ENCODE measurements at places on chromosomes 4 and X.

GRCh38 chr4:15890246-15890829, 48.2 kb downstream of the FGFBP1 start:
- DNase-seq, result no peak

DNA sequence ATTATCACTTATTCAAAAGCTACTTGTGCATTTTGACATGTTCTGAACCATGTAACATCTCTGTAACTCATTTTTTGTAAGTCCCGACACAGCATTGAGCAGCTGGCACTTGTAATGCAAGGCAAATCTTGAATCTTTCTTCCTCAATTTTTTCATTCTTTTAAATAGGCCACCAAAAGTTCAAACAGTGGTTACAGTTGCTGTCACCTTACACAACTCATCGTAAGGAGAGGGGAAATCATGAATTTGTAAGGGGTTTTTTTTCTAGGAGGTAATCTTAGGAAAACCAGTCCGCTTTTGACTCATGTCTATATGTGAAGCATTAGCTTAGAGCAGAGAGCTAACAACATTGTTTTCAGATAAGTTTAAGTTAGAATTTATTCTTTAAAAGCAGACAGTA, 124.5 kb downstream of the PDLIM5 start:
- no peak for DNase-seq

GRCh38 chrX:9114245-9114644, 80.3 kb upstream of the FAM9B start:
- no peak for DNase-seq

DNA sequence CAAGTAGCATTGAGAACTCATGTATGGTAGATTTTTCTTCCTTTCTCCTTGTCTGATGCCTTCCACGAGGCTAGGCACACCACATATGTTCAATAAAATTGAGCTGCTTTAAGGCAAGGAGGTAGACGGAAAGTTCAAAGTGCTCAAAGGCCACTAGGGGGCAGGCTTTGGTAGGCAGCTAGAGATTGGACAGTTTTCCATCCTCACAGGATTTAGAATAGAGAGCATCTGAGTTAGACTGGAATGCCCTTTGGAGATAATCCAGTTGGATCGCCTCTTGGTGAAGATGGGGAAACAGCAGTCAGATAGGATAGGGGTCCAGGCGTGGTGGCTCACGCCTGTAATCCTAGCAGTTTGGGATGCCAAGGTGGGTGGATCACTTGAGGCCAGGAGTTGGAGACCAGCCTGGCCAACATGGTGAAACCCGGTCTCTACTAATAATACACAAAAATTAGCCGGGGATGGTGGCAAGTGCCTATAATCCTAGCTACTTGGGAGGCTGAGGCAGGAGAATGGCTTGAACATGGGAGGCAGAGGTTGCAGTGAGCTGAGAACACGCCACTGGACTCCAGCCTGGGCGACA, 30.4 kb downstream of the ELF4 start:
- no peak for DNase-seq

DNA sequence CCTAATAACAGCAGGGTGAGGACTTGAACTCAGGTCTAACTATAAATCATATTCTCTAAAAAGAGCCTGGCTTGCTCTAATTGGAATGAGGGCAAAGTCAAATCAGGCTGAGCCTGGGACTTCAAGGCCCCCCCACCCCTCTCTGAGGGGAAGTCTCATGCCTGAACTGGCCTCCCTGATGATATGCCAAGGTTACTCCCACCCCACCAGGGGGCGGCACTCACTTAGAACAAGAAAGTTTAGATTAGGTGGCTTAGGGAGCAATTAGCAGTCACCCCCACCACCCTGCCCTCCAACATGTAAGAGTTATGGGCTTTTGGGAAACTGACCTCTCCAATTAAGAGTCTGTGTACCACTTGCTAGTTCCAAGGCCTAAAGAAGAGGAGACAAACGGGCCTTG, 2.7 kb downstream of the FOXO4 start:
- DNase-seq, result no peak

DNA sequence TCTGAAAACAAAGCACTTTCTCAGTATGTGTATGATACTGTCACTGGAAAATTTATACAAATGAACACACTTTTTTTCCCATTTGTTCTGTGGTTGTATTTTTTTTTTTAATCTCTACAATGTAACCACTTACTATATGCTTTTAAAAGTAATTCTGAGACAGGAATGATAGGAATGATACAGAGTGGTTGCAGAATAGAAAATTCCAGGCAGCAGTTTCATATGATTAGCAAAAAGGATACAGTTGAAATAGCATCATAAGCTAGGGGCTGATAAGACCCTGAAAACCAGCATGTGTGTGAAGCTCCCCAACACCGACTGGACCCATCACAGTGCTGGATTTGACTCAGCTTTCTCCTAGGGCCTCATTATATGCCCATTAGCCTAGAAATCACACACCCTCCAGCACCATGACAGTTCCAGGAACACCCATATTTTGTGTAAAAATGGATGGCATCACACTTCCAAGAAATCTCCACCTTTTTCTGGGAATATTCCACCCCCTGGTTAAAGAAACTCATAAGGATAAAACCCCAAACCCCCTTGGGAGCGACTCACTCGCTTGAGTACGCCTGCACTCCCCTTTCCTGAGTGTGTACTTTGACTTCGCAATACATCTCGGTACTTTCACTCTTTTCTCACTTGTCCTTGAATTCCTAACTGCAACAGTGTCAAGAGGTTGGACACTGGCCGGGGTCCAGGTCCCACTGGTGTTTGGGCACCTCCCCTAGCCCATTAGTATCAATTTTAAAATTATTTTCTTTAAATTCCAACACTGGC, 77.4 kb upstream of the AGA start:
- DNase-seq, result no peak

GRCh38 chr4:25727711-25728493, 72.3 kb downstream of the SLC34A2 start:
- no peak for DNase-seq

GRCh38 chr4:121189326-121190215, 25.4 kb upstream of the TNIP3 start:
- DNase-seq, result no peak

DNA sequence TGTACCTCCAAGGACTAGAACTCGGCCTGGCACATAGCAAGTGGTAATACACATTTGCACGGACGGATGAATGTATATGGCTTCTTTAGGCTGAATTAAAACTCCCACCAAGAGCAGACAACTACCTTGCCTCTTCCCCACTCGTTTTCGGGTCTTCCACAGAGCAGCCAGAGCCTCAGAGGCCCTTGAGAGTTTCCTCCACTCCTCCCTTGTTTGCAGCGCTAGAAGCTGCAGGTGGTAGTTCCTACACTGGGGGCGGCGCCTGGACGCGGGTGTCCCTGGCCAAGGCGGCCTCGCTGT, 10.2 kb upstream of the INTU start:
- DNase-seq, result no peak

DNA sequence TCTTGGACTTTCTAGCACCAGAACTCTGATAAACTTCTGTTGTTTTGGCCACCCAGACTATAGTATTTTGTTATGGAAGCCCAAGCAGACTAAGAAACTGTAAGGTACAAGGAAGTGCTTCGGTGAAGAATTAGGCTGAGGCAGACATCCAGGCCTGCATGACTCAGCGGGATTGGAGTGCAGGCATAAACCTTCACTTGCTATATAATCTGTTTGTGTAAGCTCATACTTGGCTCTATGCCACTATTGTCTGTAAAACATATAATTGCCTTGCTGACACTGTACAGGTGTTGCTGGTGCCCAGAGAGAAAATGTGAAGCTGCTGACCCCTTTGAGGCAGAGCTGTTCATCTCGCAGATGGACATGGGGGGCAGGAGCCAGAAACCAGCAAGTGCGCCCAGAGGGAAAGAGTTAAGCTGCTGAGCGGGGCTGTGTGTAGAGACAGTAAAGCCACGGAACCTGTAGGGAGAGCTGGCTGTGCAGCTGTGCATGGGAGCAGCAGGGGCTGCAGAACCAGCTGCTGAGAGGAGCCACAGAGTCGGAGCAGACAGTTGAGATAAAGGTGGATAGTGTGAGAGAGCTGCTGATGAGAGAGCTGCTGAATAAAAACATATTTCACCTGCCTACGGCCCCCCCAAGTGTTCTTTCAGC, 96.2 kb downstream of the RBM46 start:
- DNase-seq, result no peak

- DNase-seq, result no peak
Measured at GRCh38 chr4:8586246-8586645, 6.1 kb downstream of the GPR78 start.

GRCh38 chrX:111568354-111568753, 56.9 kb downstream of the SERTM2 start:
- no peak for DNase-seq

DNA sequence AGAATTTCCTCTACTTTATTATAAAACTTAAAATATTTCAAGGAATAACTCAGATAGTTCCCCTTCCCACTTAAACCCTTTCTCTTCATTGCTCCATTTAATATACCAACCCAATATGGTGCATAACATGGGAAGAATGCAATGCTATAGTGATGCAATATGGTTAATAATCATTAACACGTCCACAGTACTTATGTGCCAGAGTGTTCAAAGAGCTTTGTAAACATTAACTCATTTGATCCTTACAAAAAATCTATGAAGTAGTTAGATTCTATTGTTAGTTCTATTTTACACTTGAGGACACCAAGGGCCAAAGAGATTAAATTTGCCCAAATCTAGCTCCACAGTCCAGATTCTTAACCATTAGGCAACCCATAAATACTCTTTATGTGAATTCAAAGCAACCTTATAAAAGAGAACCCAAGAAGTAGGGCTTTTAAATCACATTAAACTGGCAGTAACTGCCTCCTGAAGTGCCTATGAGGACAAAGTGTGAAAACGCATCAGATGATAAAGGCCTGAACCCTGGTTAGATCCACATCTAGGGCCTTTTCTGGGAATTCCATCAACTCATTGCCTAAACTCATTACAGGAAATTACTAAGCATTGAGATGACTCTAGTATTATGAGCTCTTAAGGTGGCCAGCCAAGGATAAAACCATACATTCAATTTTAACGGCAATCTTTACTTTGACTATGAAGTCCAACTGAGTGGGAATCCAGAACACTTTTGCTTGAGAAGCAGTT, 94.3 kb downstream of the AREG start:
- no peak for DNase-seq

- DNase-seq, result no peak
Measured at GRCh38 chr4:103032574-103032973, 13.1 kb upstream of the SLC9B1 start.

GRCh38 chr4:8301851-8302730, 32.5 kb downstream of the HTRA3 start:
- DNase-seq, result no peak

GRCh38 chrX:12379671-12380070, 241.4 kb downstream of the FRMPD4 start:
- no peak for DNase-seq

DNA sequence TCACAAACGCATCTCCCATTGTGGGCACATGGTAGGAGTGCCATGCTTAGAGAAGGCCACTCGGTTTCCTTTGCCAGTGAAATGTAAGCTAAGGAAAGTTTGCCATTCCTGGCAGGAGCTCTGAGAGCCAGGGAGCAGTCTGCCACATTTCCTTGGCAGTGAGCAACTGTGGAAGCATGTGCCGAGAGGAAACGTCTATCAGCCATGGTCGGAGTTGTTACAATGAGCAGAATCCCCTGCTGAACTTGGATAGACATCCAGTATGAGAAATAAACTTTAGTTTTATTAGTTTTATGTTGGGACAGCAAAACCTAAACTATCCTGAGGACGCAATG, 51.1 kb downstream of the ENOPH1 start:
- DNase-seq, result no peak

DNA sequence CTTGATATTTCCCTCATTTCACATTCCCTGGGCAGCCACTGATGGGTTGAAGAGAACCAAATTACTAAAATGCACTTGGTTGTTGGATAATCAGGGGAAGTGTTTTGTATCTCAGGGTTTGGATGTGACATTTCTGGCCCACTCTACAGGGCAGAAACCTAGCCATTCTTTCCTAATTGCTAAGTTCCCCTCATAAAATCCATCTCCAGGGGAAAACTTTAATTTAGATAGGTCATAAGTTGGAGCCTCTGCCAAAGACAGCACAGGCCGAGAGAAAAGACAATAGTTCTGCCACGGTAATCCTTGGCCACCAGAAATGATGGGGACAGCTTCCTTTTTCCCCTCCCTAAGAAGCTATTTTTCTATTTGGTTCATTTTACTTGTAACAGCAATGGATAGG, 192.7 kb upstream of the C1QTNF7 start:
- no peak for DNase-seq

DNA sequence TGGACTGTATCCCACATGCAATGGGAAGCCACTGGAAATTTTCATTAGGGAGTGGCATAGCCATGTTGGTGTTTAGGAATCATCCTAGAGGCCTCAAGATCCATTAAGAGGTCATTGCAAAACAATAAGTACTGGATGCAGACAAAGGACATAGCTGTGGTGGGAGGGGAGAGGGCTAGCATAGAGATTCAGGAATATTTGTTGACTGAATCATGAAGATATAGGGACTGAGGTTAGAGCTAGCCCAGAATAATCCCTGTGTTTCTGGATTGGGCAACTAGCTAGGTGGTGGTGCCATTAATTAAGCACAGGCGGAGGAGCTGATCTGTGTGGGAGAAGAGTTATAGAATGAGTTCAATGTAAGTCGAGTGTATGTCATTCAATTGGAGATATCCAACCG, 135.0 kb downstream of the RAB28 start:
- DNase-seq, result no peak

GRCh38 chr4:112978691-112979472, 70.6 kb upstream of the ANK2 start:
- DNase-seq, result no peak

DNA sequence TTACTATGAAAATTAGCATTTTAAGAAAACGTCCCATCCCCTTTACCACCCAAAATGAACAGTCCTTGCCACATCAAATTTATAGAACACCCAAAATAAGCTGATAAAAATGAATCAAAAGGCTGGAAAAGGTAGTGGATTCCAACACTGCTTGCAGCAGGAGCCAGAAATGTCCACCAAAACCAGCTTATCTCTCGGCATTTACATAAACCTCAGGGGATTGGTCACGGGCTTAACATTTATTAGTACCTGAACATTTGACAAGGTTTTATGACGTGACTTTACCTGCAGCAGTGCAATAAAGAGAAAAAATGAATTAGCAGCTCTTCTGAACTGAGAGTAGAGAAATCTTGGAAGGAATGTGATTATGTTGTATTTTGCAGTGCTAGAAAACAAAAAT, 31.6 kb downstream of the ATP8A1 start:
- no peak for DNase-seq

DNA sequence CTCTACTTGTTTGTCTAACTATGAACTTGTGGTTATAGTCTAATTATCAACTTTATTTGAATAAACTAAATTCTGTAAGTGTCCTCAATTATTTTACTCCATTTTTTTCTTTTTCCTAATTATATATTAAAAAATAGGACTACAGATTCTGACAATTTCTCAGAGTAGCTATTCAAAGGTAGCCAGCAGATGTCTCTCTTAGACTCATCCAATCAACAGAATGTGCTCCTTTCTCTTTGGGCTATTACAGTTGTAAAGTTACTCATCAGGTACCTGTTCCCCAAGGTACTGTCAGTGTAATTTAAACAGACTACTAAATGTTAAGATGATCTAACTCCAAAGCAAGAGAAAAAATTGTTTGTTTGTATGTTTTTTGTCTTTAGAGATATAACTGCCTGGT, 248.6 kb downstream of the PCDH18 start:
- DNase-seq, result no peak
